ENCODE measurements at places on chromosomes 4 and X.
A peak's percentile ranks its signal among the peaks of the same experiment; 100 is the strongest.

- DNase-seq: no peak
Observed at GRCh38 chrX:154019061-154019621, 561 bp downstream of the IRAK1 start.

- DNase-seq: no peak
Observed at GRCh38 chr4:122489061-122489460, 32.5 kb upstream of the IL2 start.

GRCh38 chrX:149707147-149707901 lies 4.5 kb upstream of the MAGEA11 start:
- DNase-seq: no peak

- DNase-seq: no peak
Observed at GRCh38 chrX:9271789-9272525, 192.9 kb upstream of the TBL1X start.

- peak; percentile 8 for DNase-seq
Observed at GRCh38 chr4:4334798-4335520, 44.9 kb downstream of the ZBTB49 start.

DNA sequence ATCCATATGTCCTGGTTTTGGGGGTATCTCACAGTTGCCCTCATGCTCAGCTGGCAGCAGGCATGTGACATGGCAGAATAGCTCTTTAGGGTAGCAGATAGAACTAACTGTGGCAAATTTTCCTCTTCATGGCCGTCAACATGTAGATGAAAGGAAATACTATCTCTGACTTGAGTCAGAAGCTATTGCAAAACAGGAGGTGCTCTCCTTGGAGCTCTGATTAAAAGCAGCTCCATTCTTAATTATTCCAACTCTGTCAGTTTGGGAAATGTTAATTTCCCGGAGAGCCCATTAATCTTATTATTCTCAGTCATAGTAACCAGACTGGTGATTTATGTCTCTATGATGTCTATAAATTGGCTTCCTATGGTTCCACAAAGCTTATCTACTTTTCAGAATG lies 18.2 kb downstream of the IL13RA1 start:
- no peak for DNase-seq

GRCh38 chrX:12988797-12989196 lies 13.9 kb downstream of the TMSB4X start:
- DNase-seq: no peak

DNA sequence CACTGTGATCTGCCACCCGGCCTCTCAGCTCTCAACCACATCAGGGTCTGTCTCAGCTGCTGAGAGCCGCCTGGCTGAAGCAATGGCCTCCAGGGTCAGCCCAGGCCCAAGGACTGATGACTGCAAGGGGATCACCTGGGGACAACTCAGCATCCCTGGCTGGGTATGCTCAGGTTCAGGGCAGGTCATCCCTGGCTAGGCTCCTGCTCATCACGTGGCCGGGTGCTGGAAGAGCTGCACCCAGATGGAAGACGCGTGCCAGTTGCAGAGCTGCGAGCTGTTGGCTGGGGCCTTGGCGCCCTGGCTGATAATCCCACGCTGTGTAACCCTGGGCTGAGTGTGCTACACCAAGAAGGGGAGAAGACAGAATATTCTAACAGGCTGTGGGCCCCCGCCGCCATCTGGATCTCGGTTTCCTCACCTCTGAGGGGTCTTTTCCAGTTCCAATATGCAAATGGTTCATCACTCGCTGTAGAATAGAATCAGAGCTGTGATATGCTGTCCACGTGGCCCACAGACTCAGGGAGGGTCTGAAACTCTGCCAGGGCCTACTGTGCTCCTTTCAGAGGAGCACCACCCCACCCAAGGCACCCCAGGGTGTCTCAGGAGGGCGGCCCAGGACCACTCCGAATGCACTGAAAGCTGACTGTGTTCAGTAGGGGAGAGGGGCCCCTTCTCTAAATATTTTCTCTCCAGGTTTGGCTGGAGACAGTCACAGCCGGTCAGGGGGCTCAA lies 338.8 kb downstream of the BCOR start:
- DNase-seq: no peak

DNA sequence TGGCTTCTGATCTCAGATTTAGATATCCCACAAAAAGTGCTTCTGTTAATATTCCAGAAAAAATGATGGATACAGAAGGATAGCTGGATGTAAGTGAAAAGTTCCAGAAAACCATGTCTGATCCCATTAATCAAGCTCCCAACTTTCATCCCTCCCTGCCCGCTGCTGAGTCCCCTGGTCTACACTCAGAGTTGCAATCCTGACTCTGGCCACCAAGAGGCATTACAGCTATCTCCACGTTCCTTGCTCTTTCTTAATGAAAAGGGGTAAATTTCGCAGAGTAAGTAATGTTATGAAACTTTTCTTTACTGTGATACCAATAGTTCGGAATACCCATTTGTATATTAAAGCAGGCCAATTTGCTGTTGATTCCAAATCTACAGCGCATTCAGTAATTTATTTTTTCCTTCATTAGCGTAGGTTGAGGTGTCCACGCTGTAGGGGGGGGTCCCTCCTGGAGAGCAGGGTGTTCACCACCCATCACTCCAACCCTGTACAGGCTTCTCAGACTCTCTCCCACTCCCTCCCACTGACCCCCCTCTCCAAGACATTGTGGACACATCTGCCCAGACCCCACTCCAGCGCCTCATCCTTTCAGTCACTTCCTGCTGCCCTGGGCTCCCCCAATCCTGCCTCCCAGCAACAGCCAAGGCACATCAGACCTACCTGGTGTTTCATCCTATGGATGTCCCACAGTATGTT lies 55.1 kb downstream of the RAB40A start:
- no peak for DNase-seq

GRCh38 chrX:17595456-17596035 lies 141.7 kb upstream of the SCML1 start:
- no peak for DNase-seq

- DNase-seq: no peak
Observed at GRCh38 chr4:39044956-39045826, 13.0 kb upstream of the TMEM156 start.

DNA sequence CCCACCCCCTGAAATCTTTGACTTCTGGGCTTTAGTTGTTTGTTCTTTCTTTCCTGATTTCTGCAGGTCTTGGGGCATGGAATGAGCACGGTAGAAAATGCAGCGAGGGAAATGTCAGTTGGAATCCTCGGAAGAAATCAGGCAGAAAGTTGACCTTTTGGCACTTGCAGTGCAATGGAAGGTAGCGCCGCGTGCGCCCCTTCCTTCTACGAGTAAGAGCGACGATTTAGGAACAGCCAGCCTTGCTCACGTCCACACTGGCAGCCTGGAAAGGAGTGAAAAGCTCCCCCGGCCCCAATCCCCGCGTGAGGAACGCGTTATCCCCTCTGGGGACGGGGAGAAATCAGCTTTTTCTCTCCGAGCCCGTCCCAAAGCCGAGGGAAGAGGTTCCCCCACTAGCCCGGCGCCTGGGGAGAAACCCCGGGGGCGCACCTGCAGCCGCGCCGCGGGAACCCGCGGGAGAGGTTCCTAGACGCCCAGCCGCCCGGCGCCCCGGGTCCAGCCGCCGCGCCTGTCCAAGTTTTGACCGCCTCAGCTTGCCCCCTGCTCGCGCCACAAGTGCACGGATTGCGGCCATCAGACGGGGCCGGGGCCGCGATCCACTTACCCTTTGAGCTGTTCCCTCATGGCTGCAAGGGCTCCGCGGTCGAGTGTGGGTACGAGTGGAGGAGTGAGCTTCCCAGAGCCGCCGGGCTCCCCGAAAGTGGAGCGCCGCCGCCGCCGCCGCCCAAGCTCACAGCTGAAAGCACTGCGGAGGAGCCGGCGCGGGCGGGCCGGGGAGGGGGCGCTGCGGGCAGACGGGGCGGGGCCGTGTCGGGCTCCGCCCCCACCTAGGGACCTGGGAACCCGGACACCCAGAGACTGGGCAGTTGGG lies 194.6 kb upstream of the FTHL17 start:
- no peak for DNase-seq

DNA sequence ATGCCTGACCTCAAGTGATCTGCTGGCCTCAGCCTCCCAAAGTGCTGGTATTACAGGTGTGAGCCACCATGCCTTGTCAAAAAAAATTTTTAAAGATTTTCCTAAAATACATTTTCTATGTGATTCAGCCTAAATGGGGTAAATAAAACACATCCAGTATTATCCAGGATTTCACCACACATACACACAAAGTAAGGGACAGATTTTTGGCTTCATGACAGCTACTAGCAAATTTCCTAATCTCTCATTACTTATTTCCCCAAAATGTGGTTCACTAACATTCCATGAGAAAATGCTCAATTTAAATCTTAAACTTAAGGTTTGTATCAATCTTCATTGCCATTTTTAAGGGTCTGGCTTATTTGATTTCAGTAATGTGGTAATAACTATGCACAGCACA lies 348.5 kb upstream of the INTU start:
- no peak for DNase-seq

DNA sequence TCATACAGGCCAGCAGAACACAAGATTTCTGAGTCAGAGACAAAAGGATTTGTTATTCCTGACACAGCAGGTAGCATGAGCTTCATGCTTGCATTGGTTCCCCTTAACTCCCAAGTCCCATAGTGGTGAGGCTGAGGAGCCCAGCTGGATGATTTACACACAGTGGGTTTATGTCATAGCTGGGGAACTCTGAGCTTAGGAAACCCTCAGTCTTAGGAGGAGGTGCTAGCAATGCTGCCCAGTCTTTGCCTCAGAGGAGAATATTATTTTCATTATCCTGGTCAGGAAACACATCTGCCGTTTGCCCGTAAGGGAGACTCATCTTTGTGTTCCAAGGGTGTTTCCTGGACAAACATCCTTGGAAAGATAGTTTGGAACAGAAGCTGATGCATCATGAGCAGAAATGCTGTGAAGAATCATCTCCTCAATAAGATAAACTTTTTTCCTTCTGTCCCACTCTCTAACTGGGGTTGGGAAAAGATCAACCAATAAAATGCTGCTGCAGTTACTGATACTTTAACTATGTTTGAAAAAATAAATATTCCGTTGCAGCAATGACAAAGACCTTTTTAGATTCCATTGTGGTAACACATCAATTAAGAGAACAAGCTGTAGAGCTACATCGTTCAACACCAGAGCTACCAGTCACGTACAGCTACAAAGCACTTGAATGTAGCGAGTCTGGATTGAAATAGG lies 146.8 kb downstream of the DCLK2 start:
- no peak for DNase-seq

- DNase-seq: no peak
Observed at GRCh38 chr4:100826808-100827548, 309.2 kb upstream of the EMCN start.

GRCh38 chrX:54442790-54443189 lies 2.6 kb downstream of the TSR2 start:
- DNase-seq: no peak

DNA sequence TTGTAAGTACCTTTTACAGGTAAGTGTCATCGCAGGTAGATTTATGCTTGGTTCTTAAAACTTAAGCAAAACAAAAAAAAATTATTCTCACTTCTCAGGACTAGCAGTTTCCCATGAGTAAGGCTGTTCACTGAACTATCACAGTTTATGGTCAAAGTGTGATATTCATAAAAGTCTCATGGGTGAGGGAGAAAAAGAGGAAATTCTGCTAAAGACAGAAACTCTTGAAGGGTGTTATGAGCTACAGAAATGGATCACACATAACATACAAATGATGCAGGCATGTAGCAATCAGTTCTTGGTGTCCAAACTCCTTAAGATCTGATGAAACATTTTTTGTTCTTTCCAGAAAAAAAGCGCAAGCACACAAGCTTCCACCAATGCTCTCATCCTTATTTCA lies 8.5 kb downstream of the RAB9A start:
- no peak for DNase-seq

DNA sequence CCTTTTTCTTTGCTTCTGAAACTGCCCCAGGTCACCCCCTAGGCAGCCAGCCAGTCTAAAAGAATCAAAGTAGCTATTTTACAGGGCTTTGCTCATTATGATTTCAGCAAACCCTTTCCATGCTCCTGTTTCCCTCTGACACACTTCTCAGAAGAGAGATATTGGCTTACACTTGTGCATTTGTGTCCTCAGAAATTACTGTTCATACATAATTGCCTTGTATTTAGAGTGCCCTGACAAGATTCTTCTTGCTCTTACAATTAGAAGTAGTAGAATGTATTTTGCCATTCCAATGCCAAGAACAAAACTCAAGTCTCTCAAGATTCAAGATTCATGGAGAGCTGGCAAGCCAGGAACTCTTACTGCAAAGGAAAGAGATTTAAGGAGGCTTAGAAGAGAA lies 531.0 kb upstream of the ZFP42 start:
- DNase-seq: no peak

DNA sequence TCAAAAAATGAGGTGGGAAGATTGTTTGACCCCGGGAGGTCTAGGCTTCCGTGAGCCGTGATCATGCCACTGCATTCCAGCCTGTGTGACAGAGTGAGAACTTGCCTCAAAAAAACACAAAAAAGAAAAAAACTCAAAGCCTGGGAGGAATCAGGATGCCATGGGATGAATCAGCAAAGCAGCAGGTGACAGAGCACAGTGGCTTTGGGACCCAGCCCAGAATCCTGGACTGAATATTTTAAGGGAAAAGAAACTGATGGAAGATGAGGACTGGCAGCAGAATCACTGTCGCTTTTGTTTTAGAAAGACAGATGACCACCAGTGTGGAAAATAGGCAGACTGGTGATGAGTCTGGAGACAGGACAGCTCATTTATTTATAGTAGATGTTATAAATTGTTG lies 16.6 kb downstream of the S100G start:
- no peak for DNase-seq

DNA sequence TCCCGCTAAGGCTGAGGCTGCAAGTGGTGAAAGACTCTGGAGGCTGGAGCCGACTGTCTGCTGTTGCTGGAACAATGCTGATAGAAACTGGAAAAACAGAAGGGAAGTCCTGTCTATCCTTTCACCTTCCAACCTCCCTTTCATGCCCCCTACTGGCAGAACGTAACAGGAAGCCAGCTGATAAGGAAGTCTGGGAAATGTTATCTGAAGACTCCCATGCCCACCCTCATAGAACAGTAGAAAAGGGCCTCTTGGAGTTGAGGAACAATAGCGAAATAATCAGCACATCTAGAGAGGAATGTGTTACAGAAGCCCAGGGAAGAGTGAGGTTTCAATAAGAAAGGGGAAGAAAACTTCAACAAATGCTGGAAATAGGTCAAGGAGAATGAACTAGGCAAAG lies 117.1 kb upstream of the DKK2 start:
- no peak for DNase-seq

DNA sequence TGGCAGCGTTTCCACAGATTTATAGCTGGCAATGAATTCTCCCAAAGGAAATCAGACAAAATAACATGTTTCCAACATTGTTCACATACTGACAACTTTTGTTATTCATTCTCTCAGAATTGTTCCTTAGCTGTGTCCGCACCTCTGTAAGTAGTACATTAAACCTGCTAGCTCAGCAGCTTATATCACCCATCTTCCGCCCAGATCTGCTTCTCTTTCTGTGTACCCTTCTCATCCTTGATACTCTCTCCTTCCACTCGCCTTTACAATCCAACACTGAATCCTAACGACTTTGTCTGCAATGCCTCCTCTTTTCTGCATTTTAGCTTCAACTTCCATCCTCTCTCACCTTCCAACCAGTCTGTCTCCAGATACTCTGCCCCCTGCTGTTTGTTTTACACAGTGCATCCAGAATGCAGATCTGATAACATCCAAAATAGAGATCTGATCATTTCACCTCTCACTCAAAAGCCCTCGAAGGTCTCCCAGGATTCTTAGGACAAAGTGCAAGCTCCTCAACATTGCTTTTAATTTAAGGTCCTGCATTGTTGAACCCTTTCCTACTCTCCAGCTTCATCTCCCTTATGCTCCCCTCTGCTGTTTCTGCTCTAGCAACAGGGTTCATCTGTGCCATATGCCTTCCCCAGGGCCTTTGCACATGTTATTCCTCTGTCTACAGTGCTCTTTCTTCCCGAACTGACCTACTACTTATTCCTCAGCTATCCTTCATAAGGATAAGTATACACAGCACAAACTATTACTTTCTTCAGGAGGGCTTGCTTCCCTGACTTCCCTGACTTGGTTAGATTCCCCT lies 67.3 kb upstream of the VBP1 start:
- no peak for DNase-seq
